ENCODE measurements at places on chromosomes 7 and 10.

GRCh38 chr7:37425498-37425897 lies 23.2 kb downstream of the ELMO1 start:
- no peak for DNase-seq

- no peak for DNase-seq
Observed at GRCh38 chr7:136036336-136036735, 59.2 kb upstream of the MTPN start.

DNA sequence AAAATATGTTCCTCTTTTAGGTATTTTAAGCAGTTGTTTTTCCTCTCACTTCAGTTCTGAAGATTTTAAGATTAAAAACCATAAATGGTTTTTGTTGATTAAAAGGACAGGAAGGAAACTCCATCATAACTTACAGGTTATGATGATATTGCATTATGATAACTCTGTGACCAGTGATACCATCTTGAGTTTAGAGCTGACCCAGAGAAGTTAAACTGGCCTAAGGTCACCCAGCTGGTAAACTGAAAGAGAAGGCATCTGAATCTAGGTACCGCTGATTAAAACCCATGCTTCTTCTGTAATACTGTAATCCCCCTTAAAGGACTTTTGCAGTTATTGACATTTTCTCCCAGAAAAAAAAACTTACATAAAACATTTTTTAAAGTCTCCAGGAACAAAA lies 29.6 kb downstream of the LOXL4 start:
- DNase-seq = no peak

DNA sequence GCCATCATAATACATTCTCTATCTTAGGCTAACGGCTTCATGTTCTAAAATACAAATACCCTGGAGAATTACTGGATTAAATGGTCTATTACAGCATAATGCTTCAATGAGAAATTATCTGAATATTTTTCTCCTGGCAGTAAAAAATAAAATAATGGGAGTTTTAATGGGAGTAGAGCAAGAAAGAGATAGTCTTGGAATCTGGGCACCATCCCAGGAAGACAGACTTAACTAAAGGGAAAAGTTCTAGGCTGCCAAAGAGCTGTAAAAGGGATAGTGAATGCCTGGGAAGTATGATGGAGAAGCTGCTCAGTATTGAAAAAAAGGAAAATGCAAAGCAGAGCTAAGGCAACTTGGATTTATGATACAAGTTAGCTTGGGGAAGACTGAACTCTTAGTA lies 12.1 kb upstream of the SYPL1 start:
- DNase-seq = no peak

- no peak for DNase-seq
Observed at GRCh38 chr10:126670056-126670894, at the start of gene C10orf90. Gene C10orf90, minus strand, starts transcription at chr10:126670693. Its CDS starts 213 bp downstream, at chr10:126670480.

DNA sequence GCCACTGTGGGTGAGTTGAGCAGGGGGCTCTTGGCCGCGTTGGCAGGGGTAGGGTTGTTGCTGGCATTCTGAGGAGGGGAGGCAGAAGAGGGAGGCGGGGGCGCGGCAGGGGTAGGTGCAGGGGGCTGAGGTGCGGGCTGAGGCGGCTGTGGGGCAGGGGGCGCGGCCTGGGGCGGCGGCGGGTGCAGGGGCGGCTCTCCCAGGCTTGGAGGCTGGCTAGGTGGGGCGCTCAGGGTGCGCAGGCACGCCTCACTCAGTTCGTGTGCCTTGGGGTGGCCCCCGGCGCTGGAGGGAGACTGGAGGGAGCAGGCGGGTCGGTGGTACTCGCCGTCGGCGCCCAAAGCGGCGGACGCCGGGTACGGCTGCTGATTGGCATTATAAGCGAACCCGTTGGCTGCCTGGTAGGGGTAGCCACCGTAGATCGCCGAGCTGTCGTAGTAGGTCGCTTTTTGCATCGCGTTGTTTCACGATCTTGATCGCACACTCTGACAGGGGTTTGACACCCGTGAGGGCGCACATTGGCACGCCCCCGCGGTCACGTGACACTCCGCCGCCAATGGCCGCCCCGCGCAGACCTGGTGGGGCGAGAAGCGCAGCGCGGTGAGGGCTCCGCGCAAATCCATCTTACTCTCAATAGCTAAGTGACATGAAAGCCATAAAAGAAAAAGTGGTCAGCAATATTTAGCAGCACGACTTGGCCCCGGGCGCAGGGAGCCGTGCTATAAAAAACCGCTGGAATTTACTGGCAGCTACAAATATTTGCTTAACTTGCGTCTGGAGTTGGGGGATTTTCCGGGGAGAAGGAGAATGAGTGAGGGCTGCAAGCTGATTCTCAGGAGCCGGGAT lies 7.9 kb upstream of the HOXA2 start:
- DNase-seq = no peak

- DNase-seq = no peak
Observed at GRCh38 chr10:27660268-27660667, 85.4 kb downstream of the MKX start.

DNA sequence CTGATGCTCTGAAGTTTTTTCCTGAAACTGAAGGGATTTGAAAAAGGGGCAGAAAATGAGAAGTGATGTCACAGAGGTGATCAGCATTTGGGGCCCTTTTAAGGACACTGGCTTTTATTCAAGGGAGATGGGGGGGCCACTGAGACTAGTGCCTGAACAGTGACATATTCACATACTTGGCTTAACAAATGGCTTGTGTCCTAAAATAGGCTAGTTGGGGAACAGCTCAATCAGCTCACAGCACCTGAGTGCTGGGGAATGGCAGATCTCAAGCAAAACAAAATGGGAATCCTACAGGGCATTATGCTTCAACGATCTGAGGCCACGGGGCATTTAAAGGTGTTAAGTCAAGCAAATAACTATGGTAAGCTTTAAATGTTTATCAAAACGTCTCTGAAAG lies 90.1 kb downstream of the UBE2H start:
- DNase-seq = no peak

GRCh38 chr10:78081292-78081691 lies 47.6 kb downstream of the RPS24 start:
- DNase-seq = no peak

DNA sequence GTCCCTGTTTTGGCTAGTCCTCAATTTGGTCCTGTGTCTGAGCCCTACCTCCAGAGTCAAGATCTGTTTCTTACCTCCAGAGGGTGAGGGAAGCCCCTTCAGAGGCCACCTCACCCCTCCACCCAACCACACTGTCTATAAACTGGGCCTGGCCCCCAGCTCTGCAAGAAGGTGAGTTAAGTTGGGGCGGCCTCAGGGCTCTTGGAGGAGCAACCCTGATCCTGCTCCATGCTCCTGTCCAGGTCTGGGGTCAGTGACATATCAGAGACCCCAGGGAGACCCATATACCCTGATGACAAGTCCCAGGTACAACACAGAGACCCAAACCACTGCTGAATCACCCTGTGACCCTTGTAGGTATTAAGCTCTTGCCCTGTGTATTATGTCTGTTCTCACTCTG lies 69.5 kb downstream of the MYL10 start:
- no peak for DNase-seq

GRCh38 chr7:94396596-94396995 lies 1.9 kb downstream of the COL1A2 start:
- DNase-seq = no peak

DNA sequence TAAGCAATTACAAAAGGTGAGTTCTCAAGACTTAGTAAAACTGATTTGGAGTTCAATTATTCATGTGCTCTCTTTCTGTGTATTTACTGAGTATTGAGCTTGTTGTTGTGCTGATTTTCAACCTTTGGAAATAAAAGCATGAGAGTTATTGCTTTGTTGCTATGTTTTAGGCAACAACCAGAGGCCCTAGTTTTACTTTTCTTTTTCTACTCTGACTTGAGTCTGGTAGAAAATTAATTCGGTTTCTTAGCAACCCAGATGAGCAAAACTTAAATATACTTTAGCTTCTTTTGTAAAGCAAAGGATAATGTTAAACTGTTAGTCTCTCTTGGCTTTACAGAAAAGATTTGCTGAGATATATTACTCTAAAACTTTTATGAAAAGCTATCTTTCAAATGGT lies 66.4 kb upstream of the SCIN start:
- no peak for DNase-seq

- no peak for DNase-seq
Observed at GRCh38 chr7:107998660-107999480, 4.1 kb downstream of the LAMB1 start.

GRCh38 chr7:32588657-32589056 lies 93.4 kb downstream of the AVL9 start:
- DNase-seq = no peak

DNA sequence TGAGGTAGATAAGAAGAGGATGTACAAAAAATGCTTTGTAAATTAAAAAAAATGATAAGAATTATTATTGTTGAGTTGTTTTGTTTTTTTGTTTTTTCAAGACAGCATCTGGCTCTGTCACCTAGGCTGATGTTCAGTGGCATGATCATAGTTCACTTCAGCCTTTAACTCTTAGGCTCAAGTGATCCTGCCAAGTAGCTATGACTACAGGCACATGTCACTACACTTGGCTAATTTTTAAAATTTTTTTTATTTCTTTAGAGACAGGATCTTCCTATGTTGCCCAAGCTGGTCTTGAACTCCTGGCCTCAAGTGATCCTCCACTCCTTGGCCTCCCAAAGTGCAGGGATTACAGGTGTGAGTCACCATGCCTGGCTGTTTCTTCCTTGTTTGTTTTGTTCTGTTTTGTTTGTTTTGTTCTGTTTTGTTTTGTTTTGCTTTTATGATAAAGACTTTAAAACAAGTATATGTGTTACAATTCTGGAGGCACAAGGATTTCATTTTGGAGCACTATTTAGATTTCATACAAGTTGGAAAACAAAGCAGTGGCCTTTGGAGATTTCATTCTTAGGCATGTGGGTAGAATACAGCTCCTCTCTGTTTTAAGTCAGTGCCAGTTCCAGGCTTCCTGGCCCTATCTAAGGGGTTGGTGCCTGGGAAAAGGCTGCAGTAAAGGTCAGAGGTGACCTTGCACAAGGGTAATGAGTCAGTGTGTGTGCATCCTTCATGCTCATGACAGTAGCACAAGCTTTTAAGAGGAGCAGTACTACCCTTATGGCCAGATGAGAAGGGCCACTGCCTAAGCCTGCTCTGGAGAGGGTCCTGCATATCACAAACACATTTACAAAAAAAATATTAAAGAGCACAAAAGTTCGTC lies 17.9 kb downstream of the FGFBP3 start:
- DNase-seq = no peak

DNA sequence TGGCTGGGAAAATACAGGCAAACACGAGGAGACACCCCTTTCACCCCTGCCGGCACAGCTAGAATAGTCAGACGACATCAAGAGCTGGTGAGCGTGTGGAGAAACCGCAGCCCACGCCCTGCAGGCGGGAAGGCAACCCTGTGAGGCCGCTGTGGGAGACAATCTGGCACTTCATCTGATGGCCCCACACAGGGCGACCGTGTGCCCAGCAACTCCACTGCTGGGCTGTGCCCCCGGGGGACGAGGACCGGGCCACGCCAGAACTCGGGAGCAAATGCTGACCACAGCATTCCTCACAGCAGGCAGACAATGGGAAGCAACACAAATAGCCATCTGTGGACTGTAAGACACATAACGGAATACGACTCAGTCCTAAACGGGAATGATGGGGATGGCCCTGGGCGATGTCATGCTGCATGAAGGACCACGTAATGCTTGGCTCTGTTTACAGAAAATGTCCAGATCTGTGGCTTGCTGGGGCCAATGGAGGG lies 58.9 kb downstream of the CFAP46 start:
- no peak for DNase-seq

GRCh38 chr10:43160921-43161255 lies 22.6 kb downstream of the CSGALNACT2 start:
- no peak for DNase-seq

DNA sequence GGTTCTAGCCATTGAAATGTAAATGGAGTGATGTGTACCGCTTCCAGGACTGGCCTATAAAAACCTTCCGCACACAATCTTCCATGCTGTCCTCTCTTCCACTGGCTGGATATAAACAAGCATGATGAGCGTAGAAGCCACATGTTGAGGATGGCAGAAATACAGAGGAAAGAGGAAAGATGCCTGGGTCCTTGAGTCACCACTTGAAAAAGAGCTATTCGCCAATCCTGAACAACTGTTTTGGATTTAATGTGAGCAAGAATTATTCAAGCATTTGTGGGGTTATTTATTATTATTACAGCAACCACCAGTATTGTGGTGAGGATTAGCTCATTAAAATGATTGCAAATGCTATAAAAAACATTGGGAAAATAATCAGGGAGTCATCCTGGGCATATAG lies 45.8 kb upstream of the PLXNA4 start:
- DNase-seq = no peak

GRCh38 chr10:20598590-20598989 lies 298.5 kb downstream of the NEBL start:
- no peak for DNase-seq

DNA sequence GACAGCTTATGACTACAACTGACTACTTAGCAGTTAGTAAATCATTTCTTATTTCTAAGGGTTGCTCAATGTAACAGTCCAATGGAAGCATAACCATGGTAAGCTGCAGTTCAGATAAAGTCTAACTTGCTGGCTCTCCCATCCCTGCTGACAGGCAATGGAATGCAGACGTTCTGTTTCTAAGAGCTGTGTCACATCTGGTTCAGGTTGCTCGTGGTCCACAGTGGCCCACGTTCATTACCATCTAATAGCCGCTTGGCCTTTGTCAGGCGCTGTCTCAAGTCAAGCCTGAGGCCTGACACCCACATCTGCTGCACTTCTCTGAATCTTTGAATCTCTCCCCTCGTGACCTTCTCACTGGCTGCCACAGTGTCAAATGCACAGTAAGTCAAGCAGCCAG lies 240.8 kb downstream of the FGFR2 start:
- no peak for DNase-seq

- no peak for DNase-seq
Observed at GRCh38 chr7:128737867-128738385, 1.2 kb upstream of the CALU start.

DNA sequence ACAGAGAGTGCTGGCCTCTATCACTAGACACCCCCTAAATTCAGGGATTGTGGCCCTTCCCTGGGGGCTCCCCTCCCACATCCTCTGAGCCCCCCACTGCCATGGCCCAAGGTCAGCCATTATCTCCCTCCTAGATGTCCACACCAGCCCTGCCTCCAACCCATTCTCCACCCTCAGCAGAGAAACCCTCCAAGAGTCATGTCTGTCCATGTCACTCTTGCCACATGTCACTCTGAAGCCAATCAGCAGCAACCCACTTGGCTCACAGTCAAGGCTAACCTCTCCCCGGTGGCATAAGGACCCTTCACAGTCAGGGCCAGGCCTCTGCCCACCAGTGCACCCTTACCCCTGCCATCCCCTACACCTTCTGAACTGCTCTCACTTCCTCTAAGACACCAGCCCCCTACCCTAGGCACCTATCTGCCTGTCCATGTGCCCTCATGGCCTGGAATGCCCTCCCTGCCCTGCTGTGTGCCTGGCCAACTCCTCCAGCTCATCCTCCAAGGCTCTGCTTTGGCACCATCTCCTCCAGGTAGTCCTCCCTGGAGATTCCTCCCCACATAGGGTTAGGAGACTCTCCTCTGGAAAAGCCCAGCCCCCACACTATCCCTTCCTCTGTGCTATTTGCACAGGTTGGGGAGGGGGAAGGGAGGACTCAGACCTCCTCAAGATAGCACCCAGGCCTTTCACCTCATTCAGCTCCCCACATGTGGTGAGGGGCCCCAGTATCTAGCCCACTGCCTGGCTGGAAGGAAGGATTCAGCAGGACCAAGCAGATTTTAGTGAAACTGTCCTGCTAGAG lies 83.7 kb downstream of the GRID1 start:
- no peak for DNase-seq

Measured in neuronal stem cell (in vitro differentiated cells).